ENCODE measurements at places on chromosomes 3 and 15. TPM values are rescaled to one million over a fixed set of nuclear protein-coding genes. Genes with fewer than 3 reads are reported as not detected.
A peak's percentile ranks its signal among the peaks of the same experiment; 100 is the strongest.

The TMEM41A gene
- 15.0 TPM for polyA plus RNA-seq

GRCh38 chr3:16461463-16462245 lies 51.8 kb downstream of the RFTN1 start:
- no peak overlapping the region for H3K4me3 ChIP-seq
- H3K36me3 ChIP-seq: peaks cover 22% of the 10 kb centered on the region
- no peaks in the 10 kb centered on the region for H3K27me3 ChIP-seq
- H3K27ac ChIP-seq: peak overlapping the region; percentile 26

The CCR8 gene
- polyA plus RNA-seq: not detected

DNA sequence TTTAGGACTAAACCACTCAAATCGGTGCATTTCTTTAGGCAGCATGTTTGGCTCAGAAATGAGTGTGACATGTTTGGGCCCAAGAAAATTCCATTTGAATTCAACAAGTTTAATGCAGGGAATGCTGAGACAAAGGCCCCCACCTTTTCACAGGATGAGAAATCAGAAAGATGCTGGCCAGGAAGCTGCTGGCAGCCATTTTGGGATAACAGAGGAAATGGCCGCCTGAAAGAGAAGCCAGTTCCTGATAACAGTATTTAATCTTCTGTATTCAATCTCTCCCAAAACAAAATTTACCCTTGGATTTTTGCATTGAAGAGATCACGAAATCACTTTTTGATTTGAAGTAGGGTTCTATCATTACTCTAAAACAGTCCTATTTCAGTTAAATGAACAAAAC lies 350.9 kb downstream of the SLC9A9 start:
- no peaks in the 10 kb centered on the region for H3K27me3 ChIP-seq
- peaks cover under 1% of the 10 kb centered on the region for H3K4me1 ChIP-seq
- no peak overlapping the region for H3K27ac ChIP-seq
- DNase-seq: no peak
- H3K36me3 ChIP-seq: peaks cover 2% of the 10 kb centered on the region
- no peak overlapping the region for H3K4me3 ChIP-seq

DNA sequence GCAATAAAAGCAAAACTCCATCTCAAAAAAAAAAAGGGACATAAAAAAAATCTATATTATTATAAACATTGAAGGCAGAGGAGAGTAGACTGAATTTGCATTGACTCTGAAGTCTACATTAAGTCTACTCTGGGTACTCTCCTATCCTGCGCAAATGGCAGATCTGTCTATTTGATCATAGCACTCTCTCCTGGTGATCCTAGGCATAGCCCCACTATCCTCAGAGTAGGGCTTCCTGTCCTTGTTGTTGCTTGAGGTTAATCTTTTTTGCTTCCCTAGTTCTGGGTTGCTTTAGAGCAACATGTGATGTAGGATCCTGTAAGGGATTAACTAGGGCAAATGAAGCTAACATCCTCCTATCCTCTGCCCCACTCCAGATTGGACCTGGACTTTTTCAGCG lies 82.1 kb upstream of the LRRFIP2 start:
- DNase-seq: no peak
- H3K27me3 ChIP-seq: no peaks in the 10 kb centered on the region
- peaks cover 8% of the 10 kb centered on the region for H3K36me3 ChIP-seq
- no peak overlapping the region for H3K27ac ChIP-seq
- H3K4me1 ChIP-seq: peaks cover 15% of the 10 kb centered on the region

The PDZRN3 gene
- not detected for polyA plus RNA-seq

The IFT57 gene
- 201 TPM for polyA plus RNA-seq

DNA sequence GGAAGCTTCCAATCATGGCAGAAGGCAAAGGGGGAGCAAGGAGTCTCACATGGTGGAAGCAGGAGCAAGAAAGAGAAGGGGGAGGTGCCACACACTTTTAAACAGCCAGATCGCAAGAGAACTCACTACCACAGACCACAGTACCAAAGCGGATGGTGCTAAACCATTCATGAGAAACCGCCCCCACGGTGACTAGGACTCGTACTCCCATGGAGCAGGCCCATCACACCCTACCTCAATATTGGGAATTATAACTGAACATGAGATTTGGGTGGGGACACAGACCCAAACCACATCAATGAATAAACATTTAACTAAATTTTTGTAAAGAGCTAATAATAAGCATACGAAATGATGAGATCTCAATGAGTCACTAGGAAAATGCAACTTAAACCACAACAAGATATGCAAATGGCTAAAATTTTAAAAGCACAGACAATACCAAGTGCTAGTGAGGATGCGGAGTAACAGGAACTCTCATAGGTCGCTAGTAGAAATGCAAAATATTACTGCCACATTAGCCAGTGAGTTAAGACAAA lies 10.0 kb downstream of the MRPS25 start:
- H3K36me3 ChIP-seq: peaks cover 14% of the 10 kb centered on the region
- H3K27me3 ChIP-seq: no peaks in the 10 kb centered on the region
- DNase-seq: peak; percentile 49
- H3K4me3 ChIP-seq: peak overlapping the region; percentile 12
- H3K4me1 ChIP-seq: peaks cover 69% of the 10 kb centered on the region

GRCh38 chr3:149702691-149703441 lies 45.0 kb upstream of the WWTR1 start:
- DNase-seq: no peak
- no peak overlapping the region for H3K4me3 ChIP-seq
- no peaks in the 10 kb centered on the region for H3K36me3 ChIP-seq
- H3K27me3 ChIP-seq: no peaks in the 10 kb centered on the region
- no peak overlapping the region for H3K27ac ChIP-seq

DNA sequence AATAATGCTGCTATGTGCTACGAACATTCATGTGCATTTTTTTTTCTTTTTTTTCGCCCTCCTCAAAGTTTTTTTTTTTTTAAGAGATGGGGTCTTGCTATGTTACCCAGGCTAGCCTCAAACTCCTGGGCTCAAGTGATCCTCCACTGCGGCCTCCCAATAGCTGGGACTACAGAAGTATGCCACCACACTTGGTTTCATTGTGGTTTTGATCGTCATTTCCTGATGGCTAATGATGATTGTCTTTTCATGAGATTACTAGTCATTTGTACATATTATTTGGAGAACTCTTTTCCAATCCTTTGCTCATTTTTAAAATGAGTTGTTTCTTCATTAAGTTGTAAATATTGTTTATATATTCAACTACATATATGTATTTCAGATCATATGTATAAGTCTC lies 48.8 kb downstream of the FBXO22 start:
- H3K27ac ChIP-seq: no peak overlapping the region
- H3K4me3 ChIP-seq: no peak overlapping the region
- H3K36me3 ChIP-seq: no peaks in the 10 kb centered on the region
- H3K4me1 ChIP-seq: no peaks in the 10 kb centered on the region
- no peak for DNase-seq
- peaks cover 5% of the 10 kb centered on the region for H3K27me3 ChIP-seq

Data from naive B cell (primary cell).